Gastrocnemius medialis (tissue), 4 donors: ENCODE measurements at places on chromosomes 3 and 15. TPM values are rescaled to one million over a fixed set of nuclear protein-coding genes. Genes with fewer than 3 reads are reported as not detected.

- DNase-seq = no peak
Observed at GRCh38 chr3:96213393-96213792, 601.0 kb upstream of the EPHA6 start.

GRCh38 chr3:137300703-137301102, 342.9 kb downstream of the IL20RB start:
- no peak for DNase-seq

GRCh38 chr3:126873416-126873815, 109.5 kb upstream of the PLXNA1 start:
- DNase-seq = no peak

DNA sequence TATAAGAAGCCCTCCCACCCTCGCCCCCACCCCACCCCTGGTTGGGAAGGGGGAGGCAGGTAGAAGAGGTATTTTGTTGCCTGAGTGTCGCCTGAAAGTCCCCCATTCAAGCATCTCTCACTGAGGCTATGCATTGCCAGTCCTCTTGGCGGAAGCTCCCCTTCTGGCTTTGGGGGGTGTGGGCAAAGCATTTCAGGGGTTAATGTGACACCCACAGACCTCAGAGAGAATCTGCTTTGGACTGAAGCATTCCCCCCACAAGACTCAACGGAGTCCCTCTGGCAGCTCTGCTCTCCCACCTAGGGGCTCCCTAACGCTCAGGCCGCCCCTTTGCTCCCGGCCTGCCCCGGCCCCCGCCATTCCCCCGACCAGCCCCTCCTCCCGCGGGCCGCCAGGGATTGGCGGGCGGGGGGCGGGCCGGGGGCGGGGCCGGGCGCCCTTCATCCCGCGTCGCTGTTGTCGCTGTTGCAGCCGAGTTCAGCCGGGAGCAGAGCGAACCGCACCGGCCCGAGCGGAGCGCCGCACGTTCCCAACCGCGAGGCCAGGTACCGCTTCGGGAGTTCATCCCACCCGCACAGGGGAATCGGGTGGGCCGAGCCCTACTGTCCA, at the start of gene SLC38A3:
Gene SLC38A3 (plus strand): TSS at position 468 of the 609 bp plus-strand sequence. CDS start 8,929 bp downstream, outside the sequence.
- DNase-seq = no peak

DNA sequence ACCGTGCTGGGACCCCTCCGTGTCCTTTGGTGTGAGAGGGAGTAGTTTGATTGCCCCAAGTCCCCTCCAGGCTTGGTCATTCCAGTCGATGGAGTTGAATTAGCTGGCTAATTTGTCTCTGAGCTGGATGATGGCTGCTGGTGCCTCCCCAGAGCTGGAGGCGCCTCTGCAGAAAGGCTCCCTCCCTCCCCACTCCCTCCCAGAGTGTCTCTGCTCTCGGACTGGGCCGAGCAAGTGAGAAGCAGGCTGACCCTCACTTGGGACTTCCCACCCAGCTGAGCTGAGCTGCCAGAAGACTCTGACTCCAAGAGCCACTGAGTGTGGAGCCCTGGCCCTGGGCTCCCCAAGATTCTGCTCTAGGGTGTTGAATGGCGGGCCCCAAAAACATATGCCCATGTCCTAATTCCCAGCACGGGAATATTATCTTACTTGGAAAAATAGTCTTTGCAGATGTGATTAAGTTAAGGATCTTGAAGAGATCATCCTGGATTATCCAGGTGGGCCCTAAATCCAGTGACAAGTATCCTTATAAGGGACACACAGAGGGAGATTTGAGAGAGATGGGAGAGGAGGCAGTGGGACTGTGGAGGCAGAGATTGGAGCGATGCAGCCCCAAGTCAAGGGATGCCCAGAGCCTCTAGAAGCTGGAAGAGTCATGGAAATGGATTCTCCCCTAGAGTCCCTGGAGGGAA, 60.7 kb upstream of the TLE3 start:
- no peak for DNase-seq

- no peak for DNase-seq
Observed at GRCh38 chr3:44862226-44862637, 520 bp downstream of the TMEM42 start.

DNA sequence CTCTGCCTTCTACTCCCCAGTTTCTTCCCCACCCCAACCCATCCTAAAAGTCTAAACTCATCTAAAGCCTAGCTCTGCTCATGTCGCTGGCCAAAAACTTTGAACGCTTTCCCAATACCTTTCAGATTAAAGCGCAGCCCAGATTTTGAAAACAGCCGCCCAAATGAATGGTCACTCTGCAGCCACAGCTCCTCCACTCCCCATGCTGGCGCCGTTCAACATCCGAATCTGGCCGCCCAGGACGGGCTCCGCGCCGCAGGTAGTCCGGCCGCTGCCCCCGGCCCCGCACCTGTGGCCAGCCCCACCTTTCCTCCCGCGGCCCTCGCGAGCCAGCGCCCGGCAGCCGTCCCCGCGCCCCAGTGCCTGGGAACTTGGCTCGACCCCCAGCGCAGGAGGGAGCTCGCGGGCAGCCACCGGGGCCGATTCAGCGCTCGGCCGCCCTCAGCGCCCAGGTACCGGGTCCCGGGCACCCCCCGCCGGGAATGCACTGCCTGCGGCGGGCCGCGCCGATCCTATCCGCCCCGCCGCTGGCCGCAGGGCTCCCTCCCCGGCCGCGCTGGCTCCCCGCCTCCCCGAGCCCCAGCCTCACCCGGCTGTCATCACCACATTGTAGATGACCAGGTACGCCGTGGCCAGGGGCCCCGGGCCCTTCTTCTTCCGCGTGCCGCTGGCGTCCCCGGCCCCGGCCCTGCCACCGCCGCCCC, 417 bp downstream of the HACD2 start:
- peak; percentile 50 for DNase-seq

LYSMD4 gene
- 5.1 TPM for total RNA-seq

CCDC33 gene
- not detected for total RNA-seq
